Activated naive CD4-positive, alpha-beta T cell treated with anti-CD3 and anti-CD28 coated beads, Interleukin-2, amount 50 U/mL, for 16 hours (primary cell): ENCODE measurements at places on chromosomes 6 and 20.

- peak; percentile 74 for DNase-seq
Observed at GRCh38 chr6:127515794-127516661, 3.1 kb downstream of the MTCL3 start.

DNA sequence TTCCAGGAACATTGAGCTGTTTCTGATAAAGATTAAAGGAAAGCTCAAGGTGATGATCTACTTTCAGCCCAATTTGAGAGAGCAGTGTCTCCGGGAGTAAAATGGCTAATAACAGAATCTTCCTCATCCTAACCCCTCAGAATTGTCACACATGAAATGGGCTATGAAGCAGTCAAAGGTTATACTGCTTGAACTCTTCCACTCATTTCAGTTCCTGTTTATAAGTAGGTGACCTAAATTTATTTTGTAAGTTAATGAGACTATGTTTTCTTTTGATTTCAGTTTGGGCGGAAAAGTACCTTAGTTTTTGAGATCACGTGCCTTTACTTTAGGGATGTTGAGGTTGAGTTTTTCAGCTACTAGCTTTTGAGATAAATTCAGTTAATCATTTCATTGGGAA, 47.2 kb downstream of the QKI start:
- no peak for DNase-seq

DNA sequence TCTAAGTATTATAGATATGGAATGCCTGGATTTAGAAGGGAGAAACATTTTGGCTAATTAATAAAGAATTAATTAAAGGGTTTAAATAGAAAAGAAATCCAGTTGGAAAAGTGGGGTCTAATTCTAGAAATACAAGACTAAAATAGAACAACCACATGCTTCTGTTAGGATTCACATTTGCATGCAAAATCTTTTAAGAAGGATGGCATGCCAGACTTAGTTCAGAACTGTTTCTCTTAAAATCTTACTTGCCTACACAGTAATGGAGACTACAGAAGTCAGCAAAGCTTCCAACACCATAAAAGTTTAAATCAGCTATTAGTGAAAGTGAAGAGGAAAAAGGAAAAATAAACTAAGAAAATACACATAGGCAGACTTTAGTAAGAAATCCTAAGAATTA, 32.7 kb upstream of the KATNA1 start:
- DNase-seq: no peak

DNA sequence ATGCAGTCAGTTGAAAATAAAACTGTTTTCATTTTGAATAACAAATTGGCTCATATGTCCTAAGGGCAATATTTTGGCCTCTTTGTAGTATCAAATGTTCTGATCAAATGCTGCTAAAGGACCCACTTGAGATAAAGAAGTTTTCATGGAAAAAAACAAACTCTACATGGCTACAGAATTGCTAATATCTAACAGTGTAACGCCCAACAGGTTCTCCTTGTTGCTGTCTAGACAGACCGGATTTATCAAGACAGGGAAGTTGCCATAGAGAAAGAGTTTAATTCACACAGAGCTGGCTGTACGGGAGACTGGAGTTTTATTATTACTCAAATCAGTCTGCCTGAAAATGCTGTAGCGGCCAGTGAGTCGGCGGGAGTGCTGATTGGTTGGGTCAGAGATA, 19.4 kb upstream of the MAN1A1 start:
- DNase-seq: no peak

DNA sequence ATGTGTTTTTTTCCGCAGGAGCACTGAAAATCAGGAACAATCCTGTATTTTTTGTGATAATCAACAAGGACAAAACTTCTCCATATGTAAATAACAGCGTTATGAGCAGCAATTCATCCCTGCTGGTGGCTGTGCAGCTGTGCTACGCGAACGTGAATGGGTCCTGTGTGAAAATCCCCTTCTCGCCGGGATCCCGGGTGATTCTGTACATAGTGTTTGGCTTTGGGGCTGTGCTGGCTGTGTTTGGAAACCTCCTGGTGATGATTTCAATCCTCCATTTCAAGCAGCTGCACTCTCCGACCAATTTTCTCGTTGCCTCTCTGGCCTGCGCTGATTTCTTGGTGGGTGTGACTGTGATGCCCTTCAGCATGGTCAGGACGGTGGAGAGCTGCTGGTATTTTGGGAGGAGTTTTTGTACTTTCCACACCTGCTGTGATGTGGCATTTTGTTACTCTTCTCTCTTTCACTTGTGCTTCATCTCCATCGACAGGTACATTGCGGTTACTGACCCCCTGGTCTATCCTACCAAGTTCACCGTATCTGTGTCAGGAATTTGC, at the start of gene TAAR6:
Gene TAAR6 (plus strand): TSS at position 102 of the 557 bp plus-strand sequence. CDS start 0 bp downstream, at position 102.
- no peak for DNase-seq

DNA sequence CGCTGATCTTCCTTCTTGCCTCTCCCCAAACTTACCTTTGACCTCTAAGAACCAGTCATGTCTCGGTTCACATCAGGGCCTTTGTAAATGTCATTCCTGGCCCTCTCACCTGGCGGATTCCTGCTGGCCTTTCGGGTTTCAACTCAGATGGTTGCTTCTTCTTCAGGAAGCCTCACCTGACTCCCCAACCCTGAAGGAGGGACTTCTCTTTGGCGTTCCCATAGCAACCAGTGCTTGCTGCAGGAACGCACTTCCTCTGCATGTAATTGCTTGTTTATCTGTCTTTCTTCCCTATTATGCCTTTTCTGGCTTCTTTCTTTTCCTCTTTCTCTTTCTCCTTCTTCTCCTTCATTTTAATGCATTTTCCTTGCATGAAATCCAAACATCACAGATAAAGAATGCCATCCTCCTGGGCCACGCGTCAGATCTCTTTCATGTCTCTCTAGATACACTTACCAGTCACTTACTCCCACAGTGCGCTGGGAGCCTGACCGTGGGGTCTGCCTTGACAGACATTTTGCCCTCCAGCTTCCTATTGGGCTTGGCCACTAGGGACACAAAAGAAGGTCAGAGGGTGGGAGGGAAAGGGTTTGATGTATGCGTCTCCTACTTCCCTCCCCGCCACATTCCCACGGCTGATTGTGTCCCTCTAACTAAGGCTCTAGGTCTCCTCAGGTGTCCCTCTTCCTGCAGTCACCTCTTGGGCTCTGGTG, 295.7 kb upstream of the TSHZ2 start:
- no peak for DNase-seq

DNA sequence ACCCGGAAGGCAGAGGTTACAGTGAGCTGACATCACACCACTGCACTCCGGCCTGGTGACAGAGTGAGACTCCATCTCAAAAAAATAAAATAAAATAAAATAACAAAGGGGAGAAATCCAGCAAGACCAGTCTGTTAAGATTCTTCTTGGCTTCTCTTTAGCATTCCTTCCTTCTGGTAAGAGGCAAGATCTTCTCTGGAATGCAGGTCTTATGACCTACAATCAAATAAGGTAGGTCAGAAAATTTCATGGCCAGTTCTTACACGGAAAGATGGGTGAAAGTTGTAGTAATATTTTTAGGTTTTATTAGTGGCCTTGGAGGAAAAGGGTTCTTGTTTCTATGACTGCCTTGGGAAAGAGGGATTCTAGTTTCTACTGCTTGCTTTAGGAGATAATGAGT, 180.9 kb downstream of the FUT9 start:
- no peak for DNase-seq

DNA sequence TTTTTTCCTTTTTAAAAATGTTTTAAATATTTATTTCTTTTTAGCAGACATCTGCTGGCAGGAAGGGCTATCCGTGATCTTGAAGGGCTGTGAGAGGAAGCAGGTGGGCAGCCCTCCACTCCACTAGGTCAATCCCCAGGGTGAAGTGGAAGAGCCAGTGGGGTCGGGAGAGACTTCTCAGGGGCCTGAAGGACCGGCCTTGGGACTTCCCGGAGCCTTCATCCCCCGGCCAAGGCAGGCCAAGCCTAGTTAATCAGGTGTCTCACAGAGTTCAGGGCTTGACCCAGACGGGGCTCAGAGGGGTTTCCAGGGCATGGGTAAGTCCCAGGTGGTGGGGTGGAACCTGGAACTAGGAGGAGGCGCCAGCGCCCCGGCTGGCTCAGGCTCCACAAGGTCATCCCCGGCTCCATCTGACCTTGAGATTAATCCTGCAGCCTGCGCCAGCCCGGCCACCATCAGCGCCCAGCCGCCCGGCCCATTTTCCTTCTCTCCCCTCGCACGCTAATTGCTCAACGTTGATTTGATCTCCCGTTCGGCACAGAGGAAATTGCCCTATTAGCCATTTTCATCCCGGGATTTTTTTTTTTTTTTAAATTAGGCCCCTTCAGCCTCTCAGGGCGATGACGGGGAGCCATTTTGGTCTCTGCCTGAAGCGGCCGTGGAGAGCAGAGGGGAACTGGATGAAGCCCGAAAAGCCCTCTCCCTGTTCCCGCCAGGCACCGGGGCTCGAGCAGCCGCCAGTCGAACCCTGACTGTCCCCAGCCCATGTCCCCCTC, 44.4 kb downstream of the MDFI start:
- DNase-seq: no peak

DNA sequence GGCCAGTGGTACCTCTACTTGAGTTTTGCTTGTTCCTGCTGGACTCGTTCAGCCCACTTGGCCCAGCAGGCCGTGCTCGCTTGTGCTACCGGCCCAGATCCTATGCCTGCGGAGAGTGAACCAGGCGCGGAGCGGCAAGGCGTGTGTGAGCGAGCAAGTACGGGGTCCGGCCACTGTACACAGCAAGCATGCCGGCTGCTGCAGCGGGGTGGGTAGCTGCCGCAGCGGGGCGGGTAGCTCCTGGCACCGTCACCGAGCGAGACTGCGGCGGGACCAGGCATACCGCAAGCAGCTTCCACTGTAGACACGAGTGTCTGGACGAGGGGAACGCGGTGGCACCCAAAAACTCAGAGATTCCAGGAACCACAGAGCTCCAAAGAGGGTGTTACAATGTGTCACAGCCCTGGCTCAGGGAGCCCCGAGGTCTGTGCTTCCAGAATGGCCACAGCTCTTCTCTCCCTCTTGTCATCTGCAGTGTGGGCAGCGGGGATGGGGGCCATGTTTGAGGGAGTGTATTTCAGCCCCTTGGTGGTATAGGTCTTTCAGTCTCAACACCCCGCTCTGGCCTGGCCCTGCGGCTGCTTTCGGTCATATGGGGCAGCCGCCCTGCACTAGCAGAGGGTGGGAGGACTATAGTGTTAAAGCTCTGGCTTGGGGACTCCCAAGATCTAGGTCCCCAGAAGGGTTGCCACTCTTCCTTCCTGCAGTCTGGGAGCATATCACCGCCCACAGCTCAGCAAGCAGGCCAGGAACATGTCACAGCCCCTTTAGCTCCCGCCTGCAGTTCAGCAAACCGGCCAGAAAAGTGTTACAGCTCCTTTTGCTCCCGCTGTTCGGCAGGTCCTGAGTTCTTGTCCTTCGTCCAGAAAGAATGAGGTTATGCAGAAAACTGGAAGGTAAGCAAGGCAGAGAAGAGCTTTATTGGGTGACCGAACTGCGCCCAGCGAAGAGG, 6.1 kb upstream of the RWDD1 start:
- DNase-seq: peak; percentile 29

DNA sequence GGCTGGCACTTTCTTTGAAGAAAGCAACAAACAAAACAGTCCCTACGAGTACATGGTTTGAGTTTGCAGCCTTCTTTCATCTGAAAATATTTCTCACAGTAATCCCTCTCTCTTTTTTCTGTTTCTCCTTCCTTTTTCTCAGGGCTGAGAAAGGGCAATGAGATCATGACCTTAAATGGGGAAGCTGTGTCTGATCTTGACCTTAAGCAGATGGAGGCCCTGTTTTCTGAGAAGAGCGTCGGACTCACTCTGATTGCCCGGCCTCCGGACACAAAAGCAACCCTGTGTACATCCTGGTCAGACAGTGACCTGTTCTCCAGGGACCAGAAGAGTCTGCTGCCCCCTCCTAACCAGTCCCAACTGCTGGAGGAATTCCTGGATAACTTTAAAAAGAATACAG, 80.7 kb upstream of the CLDN20 start:
- no peak for DNase-seq

DNA sequence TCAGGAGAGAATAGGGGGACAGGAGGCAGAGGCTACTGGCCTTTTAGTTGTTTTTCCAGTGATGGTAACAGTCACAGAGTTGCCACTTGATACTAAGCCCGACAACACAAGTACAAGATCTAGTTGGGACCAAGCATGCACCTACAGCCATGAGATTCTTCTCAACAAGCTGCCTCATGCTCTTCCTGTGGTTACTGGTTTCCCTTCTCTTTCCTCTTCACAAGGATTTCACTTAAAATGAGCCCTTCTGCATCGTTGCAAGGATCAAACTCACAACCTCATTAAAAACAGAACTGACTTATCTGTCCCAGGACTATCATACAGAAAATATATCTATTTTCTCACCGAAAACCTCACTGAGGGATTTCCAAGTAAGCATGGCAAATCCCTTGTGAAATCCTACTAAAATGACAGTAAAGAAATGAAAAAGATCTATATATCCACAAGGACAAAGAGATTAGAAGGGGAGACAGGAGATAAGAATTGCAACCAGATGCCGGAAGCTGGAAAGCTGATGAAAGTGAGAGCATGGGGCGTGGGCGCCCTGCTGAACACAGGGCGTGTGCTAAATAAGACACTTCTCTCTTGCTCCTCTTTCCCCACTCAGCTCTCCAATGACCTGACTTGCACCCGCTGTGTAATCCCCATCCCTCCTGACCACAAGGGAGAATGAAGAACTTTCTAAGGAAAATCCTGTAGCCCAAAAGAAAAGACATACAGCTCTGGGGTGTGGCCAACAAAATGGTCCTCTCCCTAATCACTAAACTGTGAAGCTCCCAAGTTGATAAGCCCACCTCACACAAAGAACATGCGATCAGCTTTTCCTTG, 13.4 kb downstream of the MTFR2 start:
- DNase-seq: no peak

GRCh38 chr20:62946918-62947317, 5.6 kb upstream of the SLC17A9 start:
- no peak for DNase-seq

- DNase-seq: no peak
Observed at GRCh38 chr6:139990856-139991465, 616.5 kb upstream of the CITED2 start.
